ENCODE measurements at places on chromosomes 6 and 20.

DNA sequence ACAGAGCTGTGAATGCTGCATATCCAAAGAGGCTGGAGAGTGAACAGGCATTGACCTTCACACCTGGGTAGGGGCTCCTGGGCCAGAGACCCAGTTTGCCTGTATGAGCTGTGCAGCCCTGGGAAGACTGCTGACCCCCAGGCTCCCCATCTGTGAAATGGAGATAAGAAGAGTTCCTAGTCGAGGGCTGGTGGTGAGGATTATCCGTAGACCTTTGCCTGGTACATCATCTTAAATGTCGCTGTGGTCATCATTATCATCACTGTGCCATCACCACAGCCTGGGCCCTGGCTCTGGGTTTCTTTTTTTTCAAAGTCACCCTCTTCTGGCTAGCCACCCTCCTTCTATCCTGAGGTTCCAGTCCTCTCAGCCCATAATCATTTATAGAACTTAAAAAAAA, 12.0 kb downstream of the AGPAT4 start:
- DNase-seq: no peak

GRCh38 chr6:118896339-118897136, 2.6 kb downstream of the ASF1A start:
- DNase-seq: no peak

DNA sequence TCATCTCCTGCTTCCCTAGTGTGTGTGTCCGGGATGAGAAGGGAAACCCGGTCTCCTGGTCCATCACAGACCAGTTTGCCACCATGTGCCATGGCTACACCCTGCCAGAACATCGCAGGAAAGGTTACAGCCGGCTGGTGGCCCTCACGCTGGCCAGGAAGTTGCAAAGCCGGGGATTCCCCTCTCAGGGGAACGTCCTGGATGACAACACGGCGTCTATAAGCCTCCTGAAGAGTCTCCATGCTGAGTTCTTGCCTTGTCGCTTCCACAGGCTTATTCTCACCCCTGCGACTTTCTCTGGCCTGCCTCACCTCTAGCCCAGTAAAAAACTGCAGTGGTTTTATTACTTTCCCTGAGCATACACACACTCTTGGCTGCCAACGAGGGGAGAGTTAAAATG, 23.9 kb upstream of the C6orf141 start:
- no peak for DNase-seq

DNA sequence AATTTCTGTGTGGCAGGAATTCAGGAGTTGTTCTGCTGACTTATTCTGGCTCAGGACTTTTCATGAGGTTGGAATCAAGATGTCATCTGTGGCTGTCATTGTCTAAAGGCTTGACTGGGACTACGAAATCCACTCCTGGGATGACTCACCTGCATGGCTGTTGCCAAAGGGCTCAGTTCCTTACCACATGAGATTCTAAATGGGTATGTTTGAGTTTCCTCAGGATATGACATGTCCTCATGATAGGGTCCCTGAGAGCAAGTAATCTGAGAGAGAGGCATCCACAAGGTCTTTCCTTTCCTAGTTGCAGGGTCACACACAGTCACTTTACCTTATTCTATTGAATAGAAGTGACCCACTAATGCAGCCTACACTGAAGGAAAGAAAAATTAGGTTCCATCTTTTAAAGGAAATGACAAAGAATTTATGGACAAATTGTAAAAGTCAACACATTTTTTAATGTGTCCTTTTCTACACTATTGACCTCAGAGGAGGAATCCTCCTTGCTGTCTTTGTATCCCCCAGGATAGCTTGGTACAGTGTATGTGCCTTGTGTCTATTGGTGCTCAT, 1025.0 kb upstream of the GJE1 start:
- DNase-seq: no peak

DNA sequence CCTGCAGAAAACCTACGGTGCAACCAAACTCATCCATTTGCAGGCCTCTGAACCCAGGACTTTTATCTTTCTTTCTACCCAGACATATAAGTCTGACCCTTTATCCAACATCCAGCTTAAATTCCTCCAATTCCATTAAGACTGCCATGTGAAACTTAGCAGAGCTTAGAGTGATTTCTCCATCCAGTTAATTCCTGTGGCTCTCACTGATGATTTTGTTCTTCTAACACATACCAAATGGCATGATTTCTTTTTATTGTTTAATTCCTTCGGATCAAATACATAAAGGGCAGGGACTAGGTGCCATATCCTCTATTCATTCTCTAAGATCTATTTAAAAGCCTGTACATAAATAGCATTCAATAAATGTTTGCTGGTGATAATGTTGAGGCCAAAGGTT, 92.9 kb downstream of the TASP1 start:
- no peak for DNase-seq

- DNase-seq: no peak
Observed at GRCh38 chr6:37204014-37204751, 34.2 kb downstream of the PIM1 start.

GRCh38 chr6:42545226-42545773, 18.5 kb upstream of the UBR2 start:
- DNase-seq: no peak

DNA sequence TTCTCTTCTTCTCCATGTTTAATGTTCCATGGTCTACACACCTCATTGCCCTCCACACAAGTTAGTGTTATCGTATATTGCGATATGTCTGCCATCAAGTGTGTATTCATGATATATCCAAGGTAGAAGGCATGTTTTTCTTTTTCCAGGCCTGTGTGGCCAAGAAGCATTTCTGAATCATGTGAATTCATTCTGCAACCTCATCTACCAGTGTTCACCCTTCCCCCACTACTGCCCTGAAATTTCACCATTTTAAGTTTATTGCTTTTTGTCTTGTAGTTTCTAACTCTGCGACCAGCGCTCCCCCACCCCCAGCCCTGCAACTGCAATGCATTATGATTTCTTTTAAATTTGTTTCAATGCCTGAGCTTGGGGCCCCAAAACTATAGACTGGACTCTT, 618.0 kb upstream of the FLRT3 start:
- no peak for DNase-seq

GRCh38 chr6:150981095-150981494, 115.6 kb downstream of the MTHFD1L start:
- DNase-seq: no peak

DNA sequence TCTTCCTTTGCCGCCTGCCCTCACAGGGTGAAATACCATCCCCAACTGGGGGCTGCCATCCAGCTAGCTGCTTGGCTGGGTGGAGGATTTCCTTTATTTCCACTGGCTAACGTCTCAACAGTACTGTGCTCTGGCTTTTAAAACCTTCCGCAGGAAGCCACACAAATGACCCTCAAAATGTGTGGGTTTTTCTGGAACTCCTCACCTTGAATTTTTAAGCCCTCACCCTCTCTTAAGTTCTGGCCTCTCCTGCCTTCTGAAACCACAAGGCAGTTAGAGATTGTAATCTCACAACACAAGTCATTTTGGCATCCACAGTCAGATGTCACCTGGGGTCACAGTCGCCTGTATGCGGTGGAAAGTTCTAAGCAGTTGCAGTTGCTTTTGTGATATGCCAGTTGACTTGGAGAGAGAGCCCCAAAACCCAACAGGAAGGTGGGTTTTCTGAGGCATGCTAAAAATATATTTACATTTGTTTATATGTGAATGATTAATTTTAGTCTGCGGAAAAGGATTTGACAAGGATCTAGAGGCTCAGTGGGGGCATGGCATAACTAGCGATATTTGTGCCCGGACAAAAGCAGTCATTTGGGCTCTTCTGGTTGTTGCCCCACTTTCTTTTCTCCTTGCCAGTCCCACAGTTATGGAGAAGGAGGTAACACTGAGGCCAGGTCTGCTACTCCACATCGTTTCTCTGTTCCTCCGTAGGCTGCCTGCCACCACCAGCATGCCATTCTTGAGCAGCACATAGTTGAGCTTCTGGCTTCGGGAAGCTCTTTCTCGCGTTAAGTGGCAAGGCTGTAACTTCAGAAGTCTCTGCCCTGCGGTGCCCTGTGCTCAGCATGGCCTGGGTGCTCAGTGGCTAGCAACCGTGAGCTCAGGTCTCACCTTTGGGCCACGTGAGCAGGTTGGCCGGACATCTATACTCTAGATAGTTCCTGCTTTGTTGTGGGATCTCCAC, 335.3 kb downstream of the CD83 start:
- DNase-seq: no peak

Measured in GM12892 (cell line).